ENCODE measurements at places on chromosomes 11 and 22.

- DNase-seq, result no peak
These were observed 35.6 kb downstream of the TPBGL start for GRCh38 chr11:75276186-75276585.

GRCh38 chr11:100635194-100635593 lies 51.9 kb upstream of the ARHGAP42 start:
- no peak for DNase-seq

DNA sequence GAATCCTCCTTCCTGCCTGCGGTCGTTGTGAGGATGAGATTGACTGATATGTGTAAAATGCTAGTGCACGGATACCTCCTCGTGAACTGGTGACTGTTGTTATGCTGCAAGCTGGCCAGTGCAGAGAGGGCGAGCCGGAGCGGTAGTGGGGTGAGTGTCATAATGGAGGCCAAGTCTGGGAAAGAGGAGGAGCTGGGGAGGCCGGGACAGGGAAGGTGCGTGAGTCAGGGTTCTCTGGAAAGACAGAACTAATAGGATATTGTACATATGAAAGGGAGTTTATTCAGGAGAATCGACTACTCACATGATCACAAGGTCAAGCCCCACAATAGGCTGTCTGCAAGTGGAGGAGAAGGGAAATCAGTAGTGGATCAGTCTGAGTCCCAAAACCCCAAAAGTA lies 56.8 kb upstream of the FADD start:
- DNase-seq, result no peak

DNA sequence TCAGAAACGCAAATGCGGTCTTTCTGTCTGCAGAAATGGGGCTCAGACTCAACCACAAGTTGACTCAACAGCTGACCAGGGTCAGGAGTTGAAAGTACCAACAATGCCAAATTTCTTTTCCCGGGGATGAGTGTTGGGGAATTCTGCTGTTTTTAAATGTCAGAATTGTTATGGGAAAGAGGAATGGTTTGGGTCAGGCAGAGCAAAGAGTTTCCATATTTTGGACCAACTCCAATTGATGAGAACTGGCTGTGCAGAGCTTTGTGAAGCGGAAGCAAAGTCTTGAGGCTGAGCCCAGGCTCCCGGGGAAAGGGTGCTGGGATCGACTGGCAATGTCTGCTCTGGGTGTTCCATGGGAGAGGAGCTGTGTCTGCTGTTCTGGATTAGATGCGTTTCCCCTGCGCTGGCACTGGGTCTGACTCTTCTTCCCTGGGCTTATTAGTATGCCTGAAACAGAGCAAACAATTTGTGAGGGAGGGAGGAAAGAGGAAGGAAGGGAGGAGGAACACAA lies 36.2 kb downstream of the TXN2 start:
- peak; percentile 94 for DNase-seq

DNA sequence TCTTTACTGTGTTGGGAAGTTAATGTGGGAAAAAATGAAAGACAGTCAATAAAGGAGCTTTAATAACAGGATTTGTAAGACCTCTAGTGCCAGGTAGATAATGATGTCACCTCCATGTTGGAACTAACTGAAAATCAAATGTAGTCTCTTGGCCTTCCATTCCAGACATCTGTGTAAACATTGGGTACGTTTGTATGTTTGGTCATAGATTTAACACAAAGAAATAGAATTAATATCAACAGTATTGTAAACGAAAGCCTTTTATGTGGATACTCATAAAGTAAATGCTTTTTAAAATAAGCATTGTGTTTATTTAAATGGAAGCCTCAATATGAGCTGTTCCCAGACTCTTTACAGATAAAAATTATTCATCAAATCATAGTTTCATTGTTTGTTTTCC lies 605.7 kb downstream of the METTL15 start:
- no peak for DNase-seq

- peak; percentile 88 for DNase-seq
These were observed 12.8 kb downstream of the PACSIN2 start for GRCh38 chr22:43002202-43002586.

DNA sequence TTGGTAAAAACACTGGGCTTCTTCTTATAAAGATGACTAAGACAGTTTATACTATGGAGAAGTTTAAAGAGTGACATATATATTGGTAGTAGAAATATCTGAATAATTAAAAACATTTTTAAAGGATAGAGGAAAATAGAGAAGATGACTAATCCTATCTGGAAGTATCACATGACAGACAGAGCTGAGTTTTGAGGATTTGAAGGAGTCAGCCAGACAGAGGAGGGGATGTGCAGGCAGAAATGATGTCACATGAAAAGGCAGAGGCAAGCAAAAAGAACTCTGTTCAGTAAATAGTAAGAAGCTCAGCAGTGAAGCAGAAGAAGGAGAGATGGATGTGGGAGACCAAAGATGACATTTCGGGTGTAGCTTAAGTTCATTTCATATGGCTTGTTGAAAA lies 1.6 kb downstream of the OR10A2 start:
- DNase-seq, result peak; percentile 33

DNA sequence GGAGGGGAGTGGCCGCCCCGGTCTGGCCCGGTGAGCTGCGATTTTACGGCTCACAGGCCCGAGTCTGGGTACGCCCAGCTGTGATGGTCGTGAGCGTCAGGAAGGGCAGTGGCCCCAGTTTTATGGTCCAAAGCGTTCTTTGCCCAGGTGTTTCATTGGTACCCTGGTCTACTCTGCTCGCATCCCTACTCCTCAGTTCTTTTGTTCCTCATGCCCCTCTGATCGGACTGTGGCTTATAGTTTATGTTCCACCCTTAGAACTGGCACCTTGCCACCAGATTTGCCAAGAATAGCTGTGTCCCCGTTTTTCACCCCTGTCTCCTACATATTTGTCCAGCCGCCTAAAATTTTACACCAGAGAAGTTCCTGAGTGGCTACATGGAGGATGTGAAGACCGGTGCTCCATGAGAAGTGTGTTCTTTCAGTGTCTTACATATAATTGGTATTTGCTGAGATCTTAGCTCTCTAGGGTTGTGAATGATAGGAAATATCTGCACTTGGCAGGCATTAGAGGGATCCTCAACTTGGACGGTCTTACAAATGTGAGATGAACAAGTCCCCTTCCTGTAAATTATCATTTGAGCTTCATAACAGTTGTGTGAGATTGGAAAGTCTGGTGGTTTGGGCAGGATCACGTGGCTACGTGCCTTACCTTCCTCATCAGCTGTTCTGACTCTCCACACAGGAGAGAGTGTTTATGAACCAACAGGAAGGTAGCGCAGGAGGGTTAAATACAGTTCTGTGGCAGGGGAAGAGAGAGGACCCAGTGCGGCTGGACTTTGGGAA lies 1.1 kb downstream of the PANX1 start:
- no peak for DNase-seq

- DNase-seq, result no peak
These were observed 855.8 kb upstream of the LRRC4C start for GRCh38 chr11:42315267-42315666.

DNA sequence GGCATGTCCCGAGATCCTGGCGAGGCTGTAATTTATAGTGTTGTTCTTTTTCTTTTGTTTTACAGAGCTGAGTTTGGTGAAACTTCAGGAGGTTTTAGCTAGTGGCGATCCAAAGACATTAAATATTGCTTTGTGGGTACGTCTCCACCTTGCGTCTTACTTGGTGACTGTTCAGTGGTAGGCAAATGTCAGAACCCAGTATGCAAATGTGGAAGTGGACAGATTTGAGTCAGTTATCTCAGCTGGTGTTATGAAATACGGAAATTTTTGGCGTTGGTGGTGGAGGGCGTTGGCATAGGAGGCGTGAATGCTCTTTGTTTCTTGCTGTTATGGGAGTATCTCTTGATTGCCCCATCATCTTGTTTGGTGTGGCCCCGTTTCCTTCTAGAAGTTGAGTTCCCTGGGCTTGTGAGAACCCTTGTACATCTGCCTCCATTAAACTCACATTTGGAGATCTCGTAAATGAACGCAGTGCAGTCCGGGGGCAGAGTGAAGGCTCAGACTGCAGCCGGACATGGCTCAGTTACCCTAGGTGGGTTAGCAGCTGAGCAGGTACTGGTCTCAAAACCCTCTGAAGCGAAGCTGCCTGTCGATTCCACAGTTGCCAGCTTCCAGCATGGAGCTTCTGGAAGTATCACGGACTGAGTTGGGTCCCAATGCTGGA lies 39.9 kb downstream of the PTPRJ start:
- DNase-seq, result no peak

- no peak for DNase-seq
These were observed 30.0 kb upstream of the MUC5B start for GRCh38 chr11:1192741-1193325.

- no peak for DNase-seq
These were observed 19.2 kb downstream of the EMID1 start for GRCh38 chr22:29224859-29225410.

GRCh38 chr11:19677381-19678080 lies 35.1 kb upstream of the NAV2 start:
- no peak for DNase-seq

DNA sequence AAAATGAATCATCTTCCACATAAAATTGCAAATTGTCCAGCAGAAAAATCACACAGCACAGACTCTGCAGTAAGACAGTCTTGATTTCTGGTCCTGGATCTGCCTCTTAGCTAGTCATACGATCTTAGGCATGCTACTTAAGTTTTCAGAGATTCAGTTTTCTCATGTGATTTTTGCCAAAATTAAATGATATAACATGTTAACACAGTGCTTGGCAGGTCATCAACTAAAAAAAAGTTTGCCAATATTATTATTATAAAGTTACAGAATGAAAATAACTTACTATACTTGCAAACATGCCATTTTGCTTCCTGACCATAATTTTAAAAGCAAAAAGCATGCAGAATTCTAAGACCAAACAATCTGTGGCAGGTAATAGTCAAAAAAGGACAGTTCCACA lies 15.1 kb downstream of the RAB30 start:
- DNase-seq, result no peak

- no peak for DNase-seq
These were observed 135.1 kb downstream of the MN1 start for GRCh38 chr22:27666272-27666997.

- no peak for DNase-seq
These were observed 14.3 kb downstream of the HPS5 start for GRCh38 chr11:18307461-18308139.

GRCh38 chr22:29810216-29810615 lies 27.9 kb downstream of the ASCC2 start:
- DNase-seq, result no peak

- DNase-seq, result peak; percentile 99
These were observed 7.6 kb upstream of the SERPINH1 start for GRCh38 chr11:75554258-75555022.

- DNase-seq, result no peak
These were observed 174.2 kb downstream of the NTM start for GRCh38 chr11:131544591-131544990.

- no peak for DNase-seq
These were observed 642 bp upstream of the C11orf58 start for GRCh38 chr11:16737818-16738192.

GRCh38 chr22:42716221-42716620 lies 4.4 kb downstream of the A4GALT start:
- no peak for DNase-seq

GRCh38 chr11:114762408-114762807 lies 84.1 kb downstream of the NXPE2 start:
- peak; percentile 38 for DNase-seq

- DNase-seq, result no peak
These were observed 7.2 kb upstream of the SLN start for GRCh38 chr11:107719073-107719472.

GRCh38 chr11:71432761-71433647 lies 15.2 kb downstream of the DHCR7 start:
- no peak for DNase-seq

- no peak for DNase-seq
These were observed 188.3 kb downstream of the OPCML start for GRCh38 chr11:133343951-133344350.

Measured in EL (cell line).